ENCODE measurements at places on chromosomes 2 and 18.

DNA sequence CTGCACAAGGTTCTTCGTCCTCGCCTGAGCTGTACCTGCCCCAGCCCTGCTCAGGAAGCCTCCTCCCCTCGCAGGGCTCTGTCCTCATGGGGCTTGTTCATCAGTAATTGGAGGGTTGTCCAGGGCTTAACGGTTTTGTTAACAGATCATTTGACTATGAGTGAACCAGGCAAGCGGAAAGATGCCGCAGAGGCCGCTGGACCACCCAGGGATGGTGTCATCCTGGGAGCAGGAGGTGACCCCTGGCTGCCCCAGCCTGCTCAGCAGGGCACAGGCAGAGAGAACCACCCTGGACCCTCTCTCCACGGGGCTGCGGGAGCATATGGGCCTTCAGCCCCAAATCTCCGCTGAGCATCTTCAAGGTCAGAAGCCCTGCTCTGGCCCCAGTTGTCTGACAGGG, 264.3 kb downstream of the KLHL29 start:
- DNase-seq = no peak

- no peak for DNase-seq
Measured at GRCh38 chr2:47211497-47212011, 56.4 kb upstream of the STPG4 start.

GRCh38 chr2:171837736-171838135, 56.3 kb downstream of the SLC25A12 start:
- no peak for DNase-seq

DNA sequence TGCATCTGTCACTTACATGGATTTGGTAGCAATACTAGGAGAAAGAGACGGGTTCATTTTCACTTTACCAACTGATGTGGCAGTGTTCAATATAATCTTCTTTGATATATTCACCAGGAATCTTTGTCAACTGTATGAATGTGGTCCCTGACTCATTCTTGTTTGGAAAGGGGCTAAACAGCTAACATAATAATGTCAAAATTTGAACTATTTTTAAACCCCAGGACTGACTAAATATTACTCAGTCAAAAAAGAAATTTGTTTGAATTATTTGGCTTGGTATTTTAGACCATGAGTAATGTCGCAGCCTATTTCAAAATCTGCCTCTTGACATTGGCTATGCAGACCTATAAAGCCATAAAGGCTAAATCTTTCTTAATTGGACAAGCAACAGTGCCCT, 413.7 kb upstream of the RGPD4 start:
- no peak for DNase-seq

DNA sequence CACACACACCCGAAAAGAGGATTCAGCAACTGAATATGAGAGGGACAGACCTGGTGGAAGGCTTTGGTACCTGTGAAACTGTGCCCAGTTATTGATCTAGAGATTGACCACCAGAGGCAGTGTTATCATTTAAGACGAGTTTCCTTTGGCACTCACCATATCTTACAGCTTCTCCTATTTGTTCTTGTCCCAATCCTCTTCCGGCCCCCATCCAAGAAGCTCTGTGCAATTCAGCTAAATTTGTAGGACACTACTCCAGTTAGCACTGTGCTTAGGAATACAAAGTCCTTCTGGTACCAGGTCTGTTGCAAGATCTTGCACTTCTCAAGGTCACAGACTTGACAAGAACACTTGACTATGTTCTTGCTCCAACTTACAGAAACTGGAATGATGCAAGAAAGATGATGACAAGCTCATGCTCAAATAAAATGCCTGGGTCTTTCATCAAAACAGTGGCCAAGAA, 177.7 kb downstream of the TMEM247 start:
- DNase-seq = no peak

DNA sequence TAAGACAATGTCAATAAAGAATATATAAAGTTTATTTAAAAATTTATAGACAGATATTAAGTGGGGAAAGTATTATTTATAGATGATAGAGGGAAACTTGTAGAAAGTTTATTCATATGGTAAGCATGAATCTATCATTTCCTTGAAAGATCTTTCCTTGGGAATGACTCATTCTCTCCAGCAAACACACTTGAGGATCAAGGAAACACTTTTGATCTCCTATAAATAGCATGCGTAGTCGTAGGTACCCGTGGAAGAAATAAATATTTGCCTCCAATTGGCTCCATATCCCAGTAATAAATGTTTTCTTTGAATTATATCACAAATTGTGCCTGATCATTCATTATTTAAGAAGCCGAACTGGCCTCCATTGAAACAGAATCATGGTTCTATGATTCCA, 483.4 kb downstream of the RNF144A start:
- DNase-seq = no peak

- no peak for DNase-seq
Measured at GRCh38 chr2:153543635-153544071, 65.1 kb upstream of the RPRM start.

DNA sequence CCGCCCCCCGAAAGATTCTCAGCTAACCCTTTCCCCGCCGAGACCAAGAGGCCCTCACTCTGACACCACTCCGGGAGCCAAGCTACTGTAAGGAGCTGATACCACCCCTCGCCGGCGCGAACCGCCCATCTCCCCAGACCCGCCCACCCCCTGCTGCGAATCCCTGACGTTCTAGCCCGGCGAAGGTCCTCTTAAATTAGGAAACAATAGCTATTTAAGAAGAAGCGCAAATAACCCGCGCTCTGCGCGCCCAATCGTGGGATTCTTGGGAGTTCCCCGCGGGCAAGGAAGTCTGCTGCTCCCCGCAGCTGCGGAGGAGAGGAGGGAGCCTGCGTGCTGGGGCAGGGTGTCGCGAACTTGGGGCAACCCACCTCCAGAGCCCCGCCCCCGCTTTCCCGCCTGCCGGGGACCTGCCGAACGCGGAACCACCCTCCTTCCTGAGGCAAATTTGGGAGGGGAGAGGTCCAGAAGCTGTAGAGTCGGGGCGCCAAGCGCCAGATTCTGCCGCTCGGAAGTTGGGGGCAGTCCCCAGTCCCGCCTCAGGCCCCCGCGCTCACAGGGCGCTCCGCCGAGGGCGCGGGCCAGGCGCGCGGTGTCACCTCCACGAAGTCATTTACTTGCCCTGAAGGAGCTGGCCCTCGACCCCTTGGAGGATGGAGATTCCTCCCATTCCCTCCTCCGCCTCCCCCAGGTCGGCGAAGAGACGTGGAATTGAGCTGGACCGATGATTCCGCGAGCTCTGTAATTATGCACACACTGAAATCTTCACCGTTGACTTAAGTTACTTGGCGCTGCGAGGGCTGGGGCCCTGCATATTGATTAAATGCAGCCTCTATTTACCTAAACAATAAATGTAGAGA, 8.4 kb upstream of the SP9 start:
- DNase-seq = no peak

GRCh38 chr2:45745231-45745630, 93.8 kb downstream of the PRKCE start:
- no peak for DNase-seq

DNA sequence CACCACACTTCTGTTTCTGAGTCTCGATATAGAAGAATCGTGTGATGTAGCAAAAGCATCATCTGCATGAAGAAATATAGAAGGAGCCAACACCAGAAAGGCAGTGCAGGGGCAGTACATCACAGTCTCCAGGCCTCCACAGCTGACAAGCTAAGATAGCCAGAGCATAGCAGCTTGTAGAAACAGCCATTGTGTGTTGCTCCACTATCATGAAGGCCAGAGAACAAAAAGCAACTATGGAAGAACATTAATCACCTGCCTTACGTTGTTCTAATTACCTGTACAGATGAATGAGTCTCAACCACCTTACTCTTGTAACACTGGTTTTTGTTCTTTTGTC, 129.0 kb downstream of the RND3 start:
- no peak for DNase-seq

DNA sequence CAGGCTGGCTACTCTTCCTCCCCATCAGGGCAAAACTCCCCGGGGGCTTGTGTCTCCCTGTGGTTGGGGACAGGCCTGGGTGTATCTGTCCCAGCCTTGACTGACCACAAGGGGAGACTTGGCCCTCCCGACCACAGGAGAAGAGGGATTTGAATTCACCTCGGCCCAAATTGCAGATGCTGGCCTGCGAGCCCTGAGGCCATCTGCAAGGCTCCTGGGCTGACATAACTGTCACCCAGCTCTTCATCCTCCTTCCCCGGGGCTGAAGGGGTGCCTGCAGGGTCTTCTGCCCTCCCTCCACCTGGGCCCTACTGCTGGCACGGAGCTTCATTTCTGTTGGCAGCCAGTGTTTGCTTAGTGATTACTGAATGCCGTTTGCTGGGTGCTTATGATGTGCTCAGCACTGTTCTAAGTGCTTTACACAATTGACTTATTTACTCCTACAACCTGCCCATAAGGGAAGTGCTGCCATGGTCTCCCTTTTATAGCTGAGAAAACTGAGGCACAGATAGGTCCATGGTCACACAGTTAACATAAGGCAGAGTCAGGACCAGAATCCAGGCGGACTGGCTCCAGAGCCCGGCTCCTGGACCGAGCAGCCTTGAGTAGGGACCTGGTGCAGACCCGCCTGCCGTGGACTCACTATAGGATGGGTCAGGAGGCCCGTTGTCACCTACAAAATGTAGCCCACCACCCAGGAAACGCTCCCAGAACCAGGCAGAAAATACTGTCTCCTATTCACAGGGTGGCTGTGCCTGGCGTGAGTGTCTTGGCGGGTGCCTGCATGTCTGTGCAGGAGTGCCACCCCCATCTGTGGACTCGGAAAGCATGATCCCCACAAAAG, 18.9 kb downstream of the STEAP3 start:
- no peak for DNase-seq

DNA sequence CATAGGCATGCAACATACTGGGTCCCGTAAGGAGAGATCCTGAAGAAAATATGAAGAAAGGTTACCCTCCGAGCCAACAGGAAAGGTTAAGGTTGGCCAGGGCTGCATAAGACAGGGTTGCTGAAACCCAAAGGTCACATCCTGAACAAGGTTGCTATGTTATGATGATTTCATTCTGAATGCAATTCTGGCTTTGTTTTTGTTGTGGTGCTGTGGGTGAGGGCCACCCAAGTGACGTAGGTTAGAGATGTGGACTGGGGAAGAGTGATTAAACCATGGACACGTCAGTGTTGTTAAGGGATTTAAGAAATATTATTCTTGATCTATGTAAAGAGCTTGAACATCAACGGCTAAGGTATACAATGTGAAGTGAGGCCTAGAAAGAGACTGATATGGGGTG, 60.0 kb downstream of the ZEB2 start:
- no peak for DNase-seq

GRCh38 chr2:195709901-195710806, 53.1 kb downstream of the SLC39A10 start:
- no peak for DNase-seq

DNA sequence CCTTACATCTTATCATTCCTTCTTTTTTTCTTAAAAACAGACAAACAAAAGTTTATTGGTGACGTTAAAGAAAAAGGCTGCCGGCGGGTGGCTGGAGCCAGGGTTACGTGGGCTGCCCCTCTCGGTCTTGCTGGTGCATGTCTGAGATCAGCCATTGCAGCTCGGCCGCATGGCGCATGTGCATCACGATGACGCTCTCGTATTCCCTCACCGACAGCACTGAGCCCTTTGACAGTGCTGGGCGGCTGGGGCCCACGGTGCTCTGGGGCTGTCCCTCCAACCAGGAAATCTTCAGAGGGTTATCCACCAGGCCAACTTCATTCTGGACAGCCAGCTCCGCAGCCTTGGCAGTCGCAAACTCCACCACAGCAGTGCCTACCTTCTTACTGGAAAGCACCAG, 1081.8 kb upstream of the TMEFF2 start:
- DNase-seq = no peak

DNA sequence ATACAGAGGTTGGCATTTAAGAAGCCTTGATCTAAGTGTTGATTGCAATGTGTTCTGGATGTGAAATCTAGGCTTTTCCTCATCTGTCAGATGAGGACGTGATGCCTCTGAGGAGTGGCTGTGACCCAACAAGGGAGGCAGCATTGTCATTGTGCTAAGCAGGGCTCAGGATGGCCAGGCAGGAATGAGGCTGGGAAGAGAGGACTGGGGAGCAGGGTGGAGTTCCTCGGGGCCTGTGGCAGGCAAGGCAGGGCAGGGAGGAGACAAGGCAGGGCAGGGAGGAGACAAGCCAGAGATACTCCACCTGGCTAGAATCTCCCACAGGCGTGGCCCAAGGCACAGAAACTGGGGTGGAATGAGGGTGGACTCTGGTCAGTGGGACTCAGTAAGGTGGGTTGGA, 116.6 kb downstream of the RPIA start:
- no peak for DNase-seq

DNA sequence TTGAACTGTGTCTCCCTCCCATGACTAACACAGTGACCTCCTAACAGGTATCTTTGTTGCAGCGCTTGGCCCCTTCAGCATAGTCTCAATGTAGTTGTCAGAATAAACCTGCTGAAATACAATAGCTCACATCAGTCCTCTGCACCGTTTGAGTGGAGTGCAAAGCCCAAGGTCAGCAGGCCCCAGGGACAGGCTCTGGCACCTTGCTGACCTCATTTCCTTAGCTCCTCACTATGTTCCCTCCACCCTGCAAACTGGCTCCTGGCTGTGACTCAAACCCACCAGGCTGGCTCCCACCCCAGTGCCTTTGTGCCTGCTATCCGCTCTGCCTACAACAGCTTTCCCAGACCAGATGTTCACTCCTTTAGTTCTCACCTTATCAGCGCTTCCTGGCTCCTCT, 146.7 kb downstream of the LRATD1 start:
- no peak for DNase-seq

GRCh38 chr2:156396126-156396525, 40.1 kb upstream of the GPD2 start:
- no peak for DNase-seq

DNA sequence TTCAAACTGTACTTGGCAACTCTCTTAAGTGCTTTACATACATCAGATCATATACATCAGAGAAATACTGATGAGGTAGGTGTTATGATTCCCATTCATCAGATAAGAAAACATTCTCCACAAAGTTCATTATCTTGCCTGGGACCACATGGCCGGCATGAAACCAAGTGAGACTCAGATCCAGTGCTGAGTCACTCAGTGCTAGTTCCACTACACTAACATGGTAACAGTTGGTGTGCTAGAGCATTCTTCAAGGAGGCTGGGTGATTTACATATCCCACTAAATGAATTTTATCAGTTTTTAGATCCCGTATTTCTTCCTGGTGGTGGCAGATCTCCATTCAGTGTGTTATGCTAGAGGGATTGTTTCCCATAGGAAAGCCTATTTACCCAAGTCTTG, 772.0 kb downstream of the CNTNAP5 start:
- no peak for DNase-seq

DNA sequence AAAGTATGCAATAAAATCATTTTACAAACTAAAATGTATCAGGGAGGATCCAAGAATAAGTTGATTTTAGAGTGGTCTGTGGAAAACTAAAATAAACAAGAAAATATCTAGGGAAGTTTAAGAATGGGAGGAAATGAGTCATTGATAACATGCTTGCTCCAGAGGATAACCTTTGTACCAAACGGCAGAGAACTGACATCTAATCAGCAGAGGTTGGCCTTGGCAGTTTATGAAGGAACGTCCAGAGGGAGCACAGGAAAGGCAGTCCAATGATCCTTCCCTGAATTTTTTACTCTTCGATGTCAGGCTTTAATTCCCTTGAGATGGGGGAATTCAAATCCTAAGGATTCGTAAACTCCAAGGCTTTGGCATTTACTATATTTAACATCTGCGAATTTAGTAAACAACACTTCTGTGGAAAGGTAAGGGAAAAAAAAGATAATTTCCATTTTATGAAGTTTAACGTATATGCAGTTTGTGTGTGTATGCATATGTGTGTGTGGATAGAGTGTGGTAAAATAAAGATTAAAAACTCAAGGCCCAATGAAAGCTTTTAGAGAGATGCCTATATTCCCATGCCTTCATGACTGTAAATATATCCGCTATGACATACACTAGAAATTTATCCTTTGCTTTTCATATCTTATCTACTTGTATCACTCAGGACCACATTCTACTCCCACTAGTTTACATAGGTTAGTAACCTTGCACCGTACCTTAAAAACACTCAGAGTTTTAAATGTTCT, 8.7 kb upstream of the INPP1 start:
- DNase-seq = no peak

Measured in activated effector memory CD4-positive, alpha-beta T cell treated with Interleukin-2 at 50 U/mL for 16 hours (primary cell).